ENCODE measurements at places on chromosomes 2 and 18. TPM values are rescaled to one million over a fixed set of nuclear protein-coding genes. Genes with fewer than 3 reads are reported as not detected.

DNA sequence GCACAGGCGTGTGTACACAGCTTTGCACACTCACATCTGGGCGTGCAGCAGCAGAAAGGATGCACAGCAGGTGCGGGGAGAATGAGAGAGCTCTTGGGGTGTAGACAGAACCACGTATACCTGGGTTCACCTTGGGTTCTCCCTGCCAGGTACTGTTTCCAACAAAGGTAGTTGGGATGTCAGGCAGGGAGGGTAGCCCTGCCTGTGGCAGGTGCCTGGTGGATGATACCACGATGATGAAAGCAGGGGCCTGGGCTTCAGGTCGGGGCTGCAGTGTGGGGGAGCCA is 6.5 kb upstream of the ARID5A start:
- H3K4me1 ChIP-seq, result peaks cover 8% of the 10 kb centered on the region
- no peaks in the 10 kb centered on the region for H3K36me3 ChIP-seq
- H3K27ac ChIP-seq, result no peak overlapping the region
- no peak for DNase-seq
- no peaks in the 10 kb centered on the region for H3K27me3 ChIP-seq
- no peak overlapping the region for H3K4me3 ChIP-seq

The PNPT1 gene
- total RNA-seq, result 30.0 TPM

DNA sequence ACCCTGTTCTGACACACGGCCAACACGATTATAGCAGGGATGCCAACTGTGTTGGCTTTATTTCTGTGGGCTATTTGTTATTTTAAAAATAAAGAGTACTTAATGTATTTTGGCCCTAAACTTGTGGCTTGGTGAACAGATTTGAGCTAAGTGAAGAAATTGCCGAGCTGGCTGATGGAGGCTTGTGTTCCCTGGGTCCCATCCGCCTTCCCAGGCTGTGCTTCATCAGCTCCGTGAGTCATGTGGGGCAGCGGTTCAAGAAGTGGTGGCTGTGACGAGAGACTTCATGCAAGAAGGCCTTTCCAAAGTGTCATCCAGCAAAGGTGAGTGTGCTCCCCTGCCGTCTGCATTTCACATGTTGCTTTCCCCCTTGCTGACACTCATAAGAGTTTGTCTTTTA is 73.6 kb upstream of the NCK2 start:
- H3K36me3 ChIP-seq, result no peaks in the 10 kb centered on the region
- no peak overlapping the region for H3K27ac ChIP-seq
- DNase-seq, result no peak
- H3K4me1 ChIP-seq, result no peaks in the 10 kb centered on the region

The UGT1A3 gene
- not detected for total RNA-seq

The EMILIN2 gene
- total RNA-seq, result 20.8 TPM

DNA sequence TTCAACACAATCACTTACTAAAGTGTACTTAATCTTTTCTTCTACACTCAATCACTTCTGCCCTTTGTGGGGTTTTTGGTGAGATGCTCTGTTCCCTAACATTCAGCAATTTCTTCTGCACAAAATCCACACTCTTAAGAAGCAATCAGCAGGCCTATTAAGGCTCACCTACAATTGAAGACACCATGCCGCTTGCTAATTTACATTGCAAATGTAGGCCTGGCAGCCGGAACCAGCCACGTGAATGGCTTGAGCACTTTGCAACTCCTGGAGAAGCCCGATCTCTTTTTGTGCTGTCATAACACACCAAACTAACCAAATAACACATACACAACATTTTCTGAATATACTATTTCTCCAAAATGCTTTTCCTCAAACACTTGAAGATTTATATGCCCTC is 66.3 kb downstream of the NYAP2 start:
- no peak for DNase-seq
- H3K36me3 ChIP-seq, result no peaks in the 10 kb centered on the region
- H3K4me3 ChIP-seq, result no peak overlapping the region
- no peaks in the 10 kb centered on the region for H3K27me3 ChIP-seq
- H3K27ac ChIP-seq, result no peak overlapping the region
- no peaks in the 10 kb centered on the region for H3K4me1 ChIP-seq

- H3K27me3 ChIP-seq, result no peaks in the 10 kb centered on the region
- H3K36me3 ChIP-seq, result no peaks in the 10 kb centered on the region
- no peak for DNase-seq
- H3K27ac ChIP-seq, result no peak overlapping the region
- H3K4me3 ChIP-seq, result no peak overlapping the region
These were observed 42.9 kb upstream of the MYO1B start for GRCh38 chr2:191202209-191202721.

All from adrenal gland (tissue), 19 donors.